A549 (cell line): ENCODE measurements at places on chromosomes 7 and 10.

- no peak for DNase-seq
These were observed 489.1 kb upstream of the CELF2 start for GRCh38 chr10:10528563-10528910.

DNA sequence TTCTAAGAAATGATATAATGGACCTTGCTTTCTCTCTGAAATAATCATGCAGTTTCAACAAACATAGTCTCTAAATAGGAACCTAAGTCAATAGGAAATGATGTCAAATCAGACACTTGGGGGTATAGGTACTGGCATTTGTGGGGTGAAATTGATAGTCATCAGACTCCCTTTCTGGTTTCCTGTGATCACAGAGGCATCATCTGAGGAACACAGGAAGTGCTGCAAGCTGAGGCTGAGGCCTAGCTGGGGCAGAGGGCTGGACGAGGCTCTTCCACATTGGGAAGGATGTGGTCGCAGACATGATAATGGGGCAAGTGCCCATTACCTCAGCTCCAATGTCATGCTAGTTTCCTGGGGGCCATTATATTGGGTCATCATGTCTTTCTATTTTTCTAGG is 33.5 kb upstream of the TARP start:
- DNase-seq = no peak

- DNase-seq = no peak
These were observed 214.3 kb downstream of the DGKB start for GRCh38 chr7:14688208-14688607.

DNA sequence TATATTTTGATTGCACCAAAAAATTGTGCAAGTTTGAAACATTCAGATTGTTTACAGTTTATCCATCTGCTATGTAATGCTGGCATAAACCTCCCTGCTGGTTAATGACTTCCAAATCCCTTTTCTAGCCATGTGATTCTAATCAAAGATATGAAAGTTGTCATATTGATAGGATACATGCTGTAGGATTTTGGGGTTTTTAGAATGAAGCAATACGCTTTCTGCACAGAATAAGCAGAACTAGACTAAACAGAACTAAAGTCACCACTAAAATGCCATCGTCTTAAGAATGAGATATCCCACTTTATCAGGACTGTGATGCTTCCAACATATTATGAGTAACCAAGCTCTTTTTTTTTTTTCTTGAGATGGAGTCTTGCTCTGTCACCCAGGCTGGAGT is 856 bp downstream of the SSMEM1 start:
- no peak for DNase-seq

DNA sequence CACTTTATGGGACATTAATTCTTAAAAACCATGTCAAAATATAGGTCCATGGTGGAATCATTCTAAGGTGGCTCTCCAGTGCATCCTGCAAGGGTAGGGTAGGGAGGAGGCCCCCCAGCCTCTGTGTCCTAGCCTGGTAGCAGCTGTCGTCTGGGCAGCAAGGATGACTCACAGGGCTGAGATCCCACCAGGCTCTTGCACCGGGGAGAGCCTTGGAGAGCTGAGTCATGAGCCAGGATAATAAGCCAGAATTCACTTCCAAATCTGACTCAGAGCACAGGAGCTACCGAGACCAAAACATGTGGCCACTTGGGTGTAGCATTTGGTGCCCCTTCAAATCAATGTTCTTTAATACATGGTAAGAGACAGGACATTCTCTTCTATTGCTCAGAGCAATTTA is 298.5 kb downstream of the NEBL start:
- DNase-seq = peak; percentile 10

DNA sequence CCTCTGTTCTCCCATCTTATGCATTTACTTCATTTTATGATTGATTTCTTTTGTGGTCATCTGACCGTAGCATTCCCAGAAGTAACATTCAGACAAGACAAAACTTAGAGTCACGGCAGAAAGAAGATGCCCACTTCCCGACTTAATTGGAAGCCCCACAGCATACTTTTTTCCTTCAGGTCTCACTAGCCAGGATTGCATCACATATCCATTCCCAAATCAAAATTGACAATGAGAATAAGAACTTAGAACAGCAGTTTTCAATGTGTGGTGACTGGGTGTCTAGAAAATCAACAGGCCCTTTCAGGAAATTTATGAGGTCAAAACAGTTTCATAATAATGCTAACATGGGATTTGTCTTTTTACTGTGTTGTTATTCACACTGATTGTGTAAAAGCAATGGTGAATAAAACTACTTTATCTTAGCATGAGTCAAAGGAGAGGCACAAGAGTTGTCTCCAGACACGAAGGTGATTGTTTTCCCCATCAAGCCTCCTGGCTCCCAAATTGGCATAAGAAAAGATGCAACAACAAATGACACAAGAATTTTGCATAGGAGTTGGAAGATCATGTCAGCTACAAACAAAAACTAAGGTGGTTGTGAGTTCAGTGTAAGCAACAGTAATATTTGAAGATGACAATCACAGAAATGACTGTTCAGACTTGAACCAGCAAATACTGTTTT is 493.9 kb downstream of the HTR7 start:
- no peak for DNase-seq

GRCh38 chr7:17660116-17660515 is 280.2 kb downstream of the SNX13 start:
- DNase-seq = no peak

DNA sequence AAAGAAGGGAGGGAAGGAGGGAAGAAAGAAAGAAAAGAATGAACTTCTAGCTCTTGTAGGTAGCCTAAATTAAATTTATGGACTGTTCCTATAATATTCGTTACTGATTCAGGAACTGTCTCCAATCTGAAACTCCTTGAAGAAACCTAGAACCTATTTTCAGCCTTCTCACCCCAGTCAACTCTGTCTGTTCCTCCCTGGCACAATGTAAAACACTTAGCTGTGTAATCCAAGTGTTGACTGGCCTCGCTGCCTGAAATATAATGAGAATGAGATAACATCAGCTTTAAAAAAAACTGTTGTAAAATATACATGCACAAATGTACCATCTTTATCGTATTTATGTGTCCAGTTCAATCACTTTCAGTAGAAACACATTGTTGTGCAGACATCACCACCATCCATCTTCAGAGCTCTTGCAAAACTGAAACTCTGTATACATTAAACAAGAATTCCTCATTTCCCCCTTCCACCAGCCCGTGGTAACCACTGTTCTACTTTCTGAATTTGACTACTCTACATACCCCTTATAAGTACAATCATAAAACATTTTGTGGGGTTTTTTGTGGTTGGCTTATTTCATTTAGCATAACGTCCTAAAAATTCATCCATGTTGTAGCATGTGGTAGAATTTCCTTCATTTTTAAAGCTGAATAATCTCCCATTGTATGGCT is 6.3 kb upstream of the C7orf33 start:
- DNase-seq = no peak

DNA sequence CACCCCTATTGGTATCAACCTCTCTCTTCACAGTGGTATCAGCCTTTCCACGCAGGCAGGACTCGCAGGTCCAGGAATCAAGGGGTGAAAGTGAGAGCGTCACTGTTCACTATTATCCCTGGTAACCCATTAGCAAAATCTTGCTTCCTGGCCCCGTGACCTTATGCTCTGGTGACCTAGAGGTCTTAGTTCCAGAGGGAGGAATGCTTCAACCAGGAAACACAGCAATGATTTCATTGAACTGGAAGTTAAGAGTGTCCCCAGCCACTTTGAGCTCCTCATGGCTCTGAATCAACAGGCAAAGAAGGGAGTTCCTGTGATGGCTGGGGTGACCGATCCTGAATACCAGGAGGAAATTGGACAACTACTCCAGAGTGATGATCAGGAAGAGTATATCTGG is 90.6 kb downstream of the CUL2 start:
- DNase-seq = no peak

- DNase-seq = no peak
These were observed 12.2 kb downstream of the TAS2R16 start for GRCh38 chr7:122983261-122983660.

GRCh38 chr7:73844131-73844547 is 1.8 kb upstream of the METTL27 start:
- DNase-seq = no peak

GRCh38 chr10:60817398-60817805 is 39.1 kb downstream of the CDK1 start:
- no peak for DNase-seq

DNA sequence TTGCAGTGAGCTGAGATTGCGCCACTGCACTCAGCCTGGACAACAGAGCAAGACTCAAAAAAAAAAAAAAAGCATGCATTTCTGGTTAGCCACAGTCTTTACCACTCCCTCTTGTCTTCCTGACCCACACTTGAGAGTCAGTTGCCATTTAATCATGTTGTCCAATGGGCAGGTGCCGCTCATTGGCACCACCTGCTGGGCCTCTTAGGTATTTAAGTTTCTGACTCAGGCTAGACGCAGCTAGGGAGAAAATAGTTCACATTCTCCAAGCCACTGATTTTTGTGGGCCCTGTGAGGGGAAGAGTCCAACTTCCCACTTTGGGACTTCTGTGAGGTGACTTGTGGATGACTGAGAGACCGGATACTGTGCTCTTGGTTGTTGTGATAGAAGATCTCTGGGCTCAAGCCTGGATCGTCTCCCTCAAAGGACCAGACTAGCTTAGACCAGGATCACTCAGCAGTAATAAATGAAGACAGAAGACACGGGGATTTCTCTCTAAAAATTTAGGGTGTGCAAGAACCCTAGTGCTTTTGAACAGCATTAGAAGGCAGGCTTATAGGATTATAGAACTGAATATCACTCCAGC is 26.8 kb upstream of the SORCS3 start:
- peak; percentile 38 for DNase-seq

- no peak for DNase-seq
These were observed 21.9 kb downstream of the ATXN7L1 start for GRCh38 chr7:105854498-105854897.

DNA sequence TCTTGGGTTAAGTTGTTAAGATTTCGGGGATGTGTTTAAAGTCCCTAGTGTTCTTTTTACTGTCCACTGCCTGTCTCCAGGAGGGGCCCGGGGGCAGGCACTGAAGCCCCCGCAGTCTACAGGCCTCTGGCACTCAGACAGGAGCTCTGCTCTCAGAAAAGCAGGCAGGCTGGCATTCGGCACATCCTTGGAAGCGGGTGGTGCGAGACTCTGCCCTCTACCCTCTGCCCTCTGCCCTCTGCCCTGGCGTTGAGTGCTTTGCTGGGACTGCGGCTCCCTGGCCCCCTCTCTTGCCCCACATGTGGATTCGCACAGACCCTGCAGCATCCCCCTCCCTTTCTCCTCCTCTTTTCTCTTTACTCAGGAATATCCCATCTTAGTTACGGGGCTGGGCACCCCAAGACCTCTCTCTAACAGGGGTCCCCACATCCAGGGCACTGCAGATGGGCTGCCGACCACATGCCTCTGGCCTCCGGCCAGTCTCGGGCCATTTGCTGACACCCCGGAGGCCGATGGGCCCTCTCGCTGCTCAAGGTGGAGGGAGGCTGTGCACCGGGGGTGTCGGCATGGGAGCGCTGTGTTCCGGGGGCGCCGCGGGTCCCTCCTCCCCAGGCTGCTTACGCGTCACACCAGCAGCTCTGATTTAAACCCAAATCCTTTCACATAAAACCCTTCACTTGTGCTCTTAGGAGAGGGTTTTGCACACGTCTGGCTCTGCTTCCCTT is 479.9 kb downstream of the DNAJB6 start:
- no peak for DNase-seq

- DNase-seq = no peak
These were observed 166.7 kb downstream of the TCERG1L start for GRCh38 chr10:131144711-131145375.
